Transverse colon (tissue), 4 donors: ENCODE measurements at places on chromosomes 4 and X.

- DNase-seq: peak; percentile 23
Measured at GRCh38 chrX:18973527-18974192, 10.3 kb downstream of the PHKA2 start.

- no peak for DNase-seq
Measured at GRCh38 chr4:7887436-7887835, 52.2 kb downstream of the AFAP1 start.

DNA sequence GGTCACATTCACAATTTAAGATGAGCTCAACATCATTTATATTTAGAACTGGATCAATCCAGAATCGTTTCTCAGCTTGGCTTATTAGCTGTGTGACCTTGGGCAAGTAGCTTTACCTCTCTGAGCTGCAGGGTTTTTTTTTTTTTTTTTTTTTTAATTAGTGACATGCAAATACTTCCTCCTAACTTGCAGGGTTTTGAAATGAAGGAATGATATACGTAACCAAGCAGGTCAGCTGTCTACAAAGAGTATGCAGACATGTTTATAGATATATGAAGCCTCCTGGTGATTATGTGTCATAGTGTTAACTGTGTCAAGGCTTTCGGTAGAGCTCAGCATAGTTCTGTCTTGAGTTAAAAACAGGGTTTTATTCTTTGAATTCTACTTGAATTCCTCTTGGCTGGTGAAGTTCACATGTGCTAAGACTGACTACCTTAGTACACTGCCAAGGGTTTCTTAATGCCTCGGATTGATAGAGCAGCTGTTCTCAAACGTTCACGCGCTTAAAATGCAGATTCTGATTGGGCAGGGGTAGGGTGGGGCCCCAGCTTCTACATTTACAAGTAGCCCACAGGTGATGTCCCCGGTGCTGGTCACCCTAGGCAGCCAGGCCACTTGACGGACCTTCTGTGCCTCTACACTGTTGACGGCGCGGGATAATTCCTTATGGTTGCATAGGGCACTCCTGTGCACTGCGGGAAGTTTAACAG lies 654 bp upstream of the STS start:
- DNase-seq: peak; percentile 49

DNA sequence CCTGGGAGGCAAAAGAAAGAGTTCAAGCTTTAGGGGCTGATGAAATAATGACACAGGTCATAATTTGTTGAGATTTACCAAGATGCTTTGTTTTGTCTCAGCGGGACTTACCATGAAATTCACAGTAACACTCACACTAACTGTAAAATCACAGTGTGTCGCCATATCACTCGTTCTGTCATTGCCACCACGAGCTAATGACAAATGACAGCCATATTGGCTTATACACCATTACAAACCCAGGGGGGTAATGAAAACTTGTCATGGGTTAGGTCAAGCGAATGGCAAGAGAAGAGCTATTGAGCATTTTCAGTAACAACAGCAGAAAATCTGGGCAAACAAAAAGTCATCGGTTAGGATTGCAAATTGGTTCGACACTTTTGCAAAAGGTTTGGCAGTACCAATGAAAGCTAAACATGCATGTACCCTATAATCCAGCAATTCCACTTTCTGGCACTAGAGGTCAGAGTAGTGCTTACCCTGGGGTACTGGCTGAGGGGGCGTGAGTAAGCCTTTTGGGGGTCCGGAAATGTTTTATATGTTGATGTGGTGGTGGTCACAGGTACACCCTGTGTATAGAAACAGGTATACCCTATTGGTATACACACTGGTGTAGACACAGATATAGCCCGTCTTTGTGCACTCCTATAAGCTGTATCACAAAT lies 83.9 kb upstream of the RAI2 start:
- DNase-seq: no peak
